Stimulated activated CD8-positive, alpha-beta memory T cell treated with anti-CD3 and anti-CD28 coated beads, Interleukin-15, amount 100 ng/mL, for 4 hours (primary cell): ENCODE measurements at places on chromosomes 4 and X.

DNA sequence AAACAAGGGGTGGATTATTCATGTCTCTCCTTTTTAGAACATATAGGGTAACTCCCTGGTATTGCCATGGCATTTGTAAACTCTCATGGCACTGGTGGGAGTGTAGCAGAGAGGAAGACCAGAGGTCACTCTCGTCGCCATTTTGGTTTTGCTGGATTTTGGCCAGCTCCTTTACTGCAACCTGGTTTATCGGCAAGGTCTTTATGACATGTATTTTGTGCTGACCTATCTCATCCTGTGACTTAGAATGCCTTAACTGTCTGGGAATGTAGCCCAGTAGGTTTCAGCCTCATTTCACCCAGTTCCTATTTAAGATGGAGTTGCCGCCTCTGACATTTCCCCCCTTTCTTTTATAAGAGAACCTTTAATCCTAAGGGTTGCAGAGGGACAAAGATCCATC is 45.8 kb downstream of the MGST2 start:
- DNase-seq: no peak

DNA sequence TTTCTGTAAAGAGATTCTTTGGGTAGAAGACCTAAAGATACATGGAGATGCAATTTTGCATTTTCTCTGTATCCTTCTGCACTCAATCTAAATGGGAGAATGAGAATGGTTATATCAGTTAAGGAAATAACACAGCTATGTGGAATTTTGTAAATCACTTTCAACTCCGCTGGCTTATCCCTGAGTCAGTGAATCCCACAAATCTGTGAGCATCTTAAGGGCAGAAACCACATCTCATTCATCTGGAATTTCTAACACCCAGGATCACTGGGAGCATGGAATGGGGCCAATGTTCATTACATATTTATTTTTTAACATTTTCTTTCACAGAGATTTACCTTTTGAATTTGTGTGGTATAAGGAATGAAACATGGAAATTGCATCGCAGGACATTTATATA is 167.8 kb downstream of the CFAP47 start:
- no peak for DNase-seq

DNA sequence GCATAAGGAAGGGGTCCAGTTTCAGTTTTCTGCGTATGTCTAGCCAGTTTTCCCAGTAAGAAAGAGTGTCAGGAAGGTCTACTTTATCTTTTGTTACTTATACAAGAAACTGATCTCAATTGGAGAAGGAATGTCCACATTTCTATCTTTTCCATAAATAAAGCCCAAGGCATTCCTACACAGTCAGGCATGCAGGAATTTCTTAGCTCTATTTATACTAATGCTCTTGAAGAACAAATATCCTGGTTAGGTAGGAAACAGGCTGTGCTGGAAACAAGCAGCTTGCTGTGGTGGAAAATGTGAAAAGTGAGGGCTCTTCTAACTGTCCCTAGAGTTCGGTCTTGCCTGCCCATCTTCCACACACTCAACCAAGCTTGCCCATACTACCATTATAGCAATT is 37.9 kb upstream of the PITX2 start:
- no peak for DNase-seq

GRCh38 chr4:120472447-120473131 is 405.9 kb upstream of the MAD2L1 start:
- DNase-seq: no peak

GRCh38 chrX:144801786-144802185 is 445.5 kb upstream of the SPANXN1 start:
- DNase-seq: no peak

GRCh38 chr4:5874811-5875449 is 18.0 kb downstream of the CRMP1 start:
- no peak for DNase-seq

DNA sequence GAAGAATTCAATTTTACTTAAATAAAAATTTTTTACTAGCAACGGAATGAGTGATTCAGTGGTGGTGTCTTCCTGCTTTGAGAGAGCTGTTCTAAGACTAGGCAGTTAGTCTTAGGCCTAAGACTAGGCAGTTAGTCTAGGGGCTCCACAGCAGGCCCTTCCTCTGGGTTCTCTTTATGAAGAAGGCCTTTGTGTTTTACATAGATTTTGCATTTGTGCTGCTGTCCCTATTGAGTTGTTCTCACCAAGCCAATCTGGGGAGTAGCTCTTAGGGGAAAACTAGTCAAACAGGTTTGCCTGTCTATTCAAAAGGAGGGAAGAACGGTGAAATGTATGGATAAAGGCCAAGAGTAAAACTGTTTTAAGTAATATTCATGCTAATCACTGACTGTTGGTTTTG is 7.6 kb downstream of the UGT8 start:
- DNase-seq: no peak

- no peak for DNase-seq
Measured at GRCh38 chr4:20287246-20287645, 35.5 kb downstream of the SLIT2 start.

GRCh38 chrX:17409566-17410290 is 34.7 kb downstream of the NHS start:
- no peak for DNase-seq

DNA sequence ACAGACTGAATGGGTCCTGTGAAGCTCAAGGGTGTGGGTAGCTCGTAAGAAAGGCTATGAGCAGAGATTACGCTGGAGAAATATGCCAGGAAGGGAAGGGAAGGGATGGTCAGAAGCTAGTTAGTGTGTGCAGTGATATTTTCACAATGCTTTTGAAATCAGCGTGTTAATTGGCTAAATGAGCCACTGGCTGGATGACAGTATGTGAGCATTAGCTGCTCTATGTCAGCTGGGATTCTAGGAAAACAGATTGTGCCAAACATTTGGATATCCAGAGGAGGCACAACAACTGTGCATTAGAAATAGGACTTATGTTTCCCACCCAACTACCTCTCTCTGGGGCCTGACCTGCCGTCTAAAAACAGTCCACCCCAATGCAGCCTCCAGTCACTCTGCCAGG is 168.5 kb downstream of the DHRSX start:
- no peak for DNase-seq

- no peak for DNase-seq
Measured at GRCh38 chr4:156775813-156776212, 195.8 kb downstream of the PDGFC start.

- no peak for DNase-seq
Measured at GRCh38 chr4:177131736-177132135, 177.9 kb upstream of the NEIL3 start.

DNA sequence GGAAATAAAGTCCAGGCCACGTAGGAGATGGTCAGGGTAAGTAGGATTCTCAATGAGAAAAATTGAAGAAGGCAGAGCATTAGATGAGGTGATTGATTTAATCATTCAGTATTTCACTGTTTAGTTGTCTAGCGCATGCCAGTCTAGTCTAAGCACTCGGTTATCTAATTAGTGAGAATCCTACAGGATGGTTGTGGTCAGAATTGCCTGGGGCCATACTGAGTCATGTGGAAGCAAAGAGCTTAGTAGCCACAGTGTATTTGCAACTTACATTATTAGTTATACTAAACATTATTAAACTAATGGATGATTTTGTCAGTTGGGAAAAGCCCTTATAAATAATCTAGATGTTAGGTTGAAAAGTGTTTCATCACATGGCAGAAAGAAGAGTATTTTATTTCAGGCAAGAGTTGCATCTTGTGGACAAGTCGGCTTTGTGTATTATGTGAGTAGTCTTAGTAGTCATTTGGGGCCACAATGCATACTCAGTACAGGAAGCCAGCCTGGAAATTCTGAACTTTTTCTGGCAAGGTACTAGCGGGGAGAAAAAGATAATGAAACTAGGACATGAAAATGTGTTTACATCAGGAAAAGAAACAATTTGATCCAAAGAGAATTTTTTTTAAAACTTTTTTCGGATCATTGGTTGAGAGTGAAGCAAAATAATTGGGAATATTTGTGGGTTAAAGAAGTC is 31.9 kb downstream of the CPEB2 start:
- no peak for DNase-seq

GRCh38 chrX:146887020-146887419 is 72.5 kb upstream of the CXorf51A start:
- no peak for DNase-seq

GRCh38 chr4:183977707-183978106 is 72.6 kb downstream of the STOX2 start:
- no peak for DNase-seq

GRCh38 chr4:119189638-119190037 is 22.9 kb upstream of the USP53 start:
- no peak for DNase-seq

GRCh38 chr4:73684097-73684496 is 56.3 kb upstream of the CXCL8 start:
- no peak for DNase-seq

- no peak for DNase-seq
Measured at GRCh38 chr4:144699565-144699964, 53.6 kb downstream of the HHIP start.

GRCh38 chr4:87985097-87985886 is 9.8 kb downstream of the SPP1 start:
- no peak for DNase-seq

DNA sequence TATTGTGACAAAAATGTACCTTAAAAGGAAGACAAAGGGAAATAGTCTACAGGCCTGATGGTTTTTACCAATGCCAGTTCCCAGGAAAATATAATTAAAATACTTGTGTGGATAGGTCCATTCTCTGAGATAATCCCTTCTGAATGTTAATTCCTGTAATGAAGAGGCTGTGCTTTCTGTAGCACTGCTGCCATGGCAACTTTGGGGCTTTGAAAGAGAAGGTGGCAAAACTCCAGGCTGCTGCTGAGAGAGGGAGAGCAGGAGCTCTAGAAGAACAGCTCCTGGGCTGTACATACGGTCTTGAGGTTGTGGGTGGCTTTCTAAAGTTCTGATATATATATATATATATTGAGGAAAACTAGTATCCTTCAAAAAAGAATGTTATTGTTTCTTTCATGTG is 125.4 kb downstream of the PDLIM5 start:
- DNase-seq: no peak
